ENCODE measurements at places on chromosomes 3 and 15.

- no peak for DNase-seq
Observed at GRCh38 chr3:147129665-147130064, 276.7 kb downstream of the ZIC4 start.

- peak; percentile 68 for DNase-seq
Observed at GRCh38 chr3:31288224-31288623, 244.5 kb upstream of the STT3B start.

- no peak for DNase-seq
Observed at GRCh38 chr3:40377822-40378221, 9.2 kb upstream of the ENTPD3 start.

- DNase-seq, result no peak
Observed at GRCh38 chr3:17302774-17303173, 418.0 kb downstream of the PLCL2 start.

- no peak for DNase-seq
Observed at GRCh38 chr3:107599772-107600145, 77.0 kb downstream of the BBX start.

- DNase-seq, result no peak
Observed at GRCh38 chr3:36784138-36784635, 19.8 kb upstream of the DCLK3 start.

- DNase-seq, result no peak
Observed at GRCh38 chr3:114582929-114583328, 289.1 kb downstream of the TIGIT start.

Data from islet precursor cell (in vitro differentiated cells).